ENCODE measurements at places on chromosomes 1 and 21. TPM values are rescaled to one million over a fixed set of nuclear protein-coding genes. Genes with fewer than 3 reads are reported as not detected.
A peak's percentile ranks its signal among the peaks of the same experiment; 100 is the strongest.

GRCh38 chr1:23168445-23169194 is at the start of gene LUZP1:
TSS of gene LUZP1 (minus strand) at chr1:23168856.
- DNase-seq: peak; percentile 84

- DNase-seq: no peak
These were observed 439.1 kb downstream of the PLA2G4A start for GRCh38 chr1:187267827-187268226.

DNA sequence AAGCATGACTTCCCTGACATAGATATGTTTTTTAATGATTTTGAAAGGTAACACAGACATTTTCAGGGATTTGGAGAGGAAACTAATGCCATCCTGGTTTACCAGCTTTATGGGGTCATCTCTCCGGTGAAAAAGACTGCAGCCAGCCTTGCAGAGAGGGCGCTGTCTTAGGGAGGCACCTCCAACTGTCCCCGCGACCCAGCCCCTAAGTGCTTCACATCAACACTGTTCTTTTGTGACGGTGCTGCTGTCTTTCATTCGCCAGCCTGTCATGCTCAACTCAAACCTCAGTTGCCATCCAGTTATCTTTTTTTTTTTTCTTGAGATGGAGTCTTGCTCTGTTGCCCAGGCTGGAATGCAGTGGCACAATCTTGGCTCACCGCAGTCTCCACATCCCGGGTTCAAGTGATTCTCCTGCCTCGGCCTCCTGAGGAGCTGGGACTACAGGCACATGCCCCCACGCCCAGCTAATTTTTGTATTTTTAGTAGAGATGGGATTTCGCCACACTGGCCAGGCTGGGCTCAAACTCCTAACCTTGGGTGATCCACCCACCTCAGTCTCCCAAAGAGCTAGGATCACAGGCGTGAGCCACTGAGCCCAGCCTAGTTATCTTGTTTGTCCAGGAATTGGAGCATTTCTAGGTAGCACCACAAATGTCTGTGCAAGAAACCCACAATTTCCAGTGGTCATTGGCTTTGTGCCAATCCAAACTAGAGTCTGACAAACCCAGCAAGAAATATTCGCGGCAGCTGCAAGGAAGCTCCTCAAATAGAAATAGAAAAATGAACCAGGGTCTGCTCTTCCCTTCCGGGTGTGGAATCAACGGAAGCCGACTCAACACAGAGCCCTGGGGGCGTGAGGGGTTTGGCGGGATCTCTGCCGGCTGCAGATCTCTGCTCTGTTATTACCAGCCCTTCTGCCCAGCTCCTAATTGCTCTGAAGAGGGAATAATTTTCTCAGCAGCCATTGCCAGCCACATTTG is 24.2 kb downstream of the PDE9A start:
- no peak for DNase-seq

The PRAMEF13 gene
- not detected for total RNA-seq

GRCh38 chr1:62476525-62477219 is 39.8 kb downstream of the USP1 start:
- DNase-seq: no peak

- DNase-seq: peak; percentile 11
These were observed 6.6 kb upstream of the TINAGL1 start for GRCh38 chr1:31569596-31570173.

GRCh38 chr1:209601809-209602657 is 18.5 kb downstream of the CAMK1G start:
- no peak for DNase-seq

GRCh38 chr1:89171067-89171438 is 4.8 kb downstream of the GBP7 start:
- no peak for DNase-seq

DNA sequence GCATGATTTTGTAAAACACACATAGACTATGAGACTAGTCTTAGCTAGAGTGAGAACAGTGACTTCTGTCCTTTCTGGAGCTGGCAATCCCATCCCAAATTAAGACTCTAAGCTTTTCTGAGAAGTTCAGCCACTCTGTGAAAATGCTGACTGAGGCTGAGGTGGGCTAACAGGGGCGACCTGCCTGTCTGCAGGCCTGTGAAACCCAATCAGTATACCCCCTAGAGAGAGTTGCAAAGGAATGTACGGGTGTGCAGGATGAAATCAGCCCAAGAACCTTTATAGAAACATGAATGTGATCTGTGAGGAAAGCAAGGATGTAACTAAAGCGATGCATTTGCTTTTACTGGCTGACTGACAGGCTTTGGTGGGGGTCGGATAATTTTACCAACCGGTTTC is 16.0 kb upstream of the TBX15 start:
- DNase-seq: no peak

The FCN3 gene
- total RNA-seq: 6.0 TPM
